Activated CD4-positive, alpha-beta T cell treated with anti-CD3 and anti-CD28 coated beads, Interleukin-2, amount 10 ng/mL, durations not matched to agents 7 days and 5 days (primary cell): ENCODE measurements at places on chromosomes 12 and 14.

- no peak for DNase-seq
Measured at GRCh38 chr12:124930586-124930985, 16.1 kb upstream of the UBC start.

DNA sequence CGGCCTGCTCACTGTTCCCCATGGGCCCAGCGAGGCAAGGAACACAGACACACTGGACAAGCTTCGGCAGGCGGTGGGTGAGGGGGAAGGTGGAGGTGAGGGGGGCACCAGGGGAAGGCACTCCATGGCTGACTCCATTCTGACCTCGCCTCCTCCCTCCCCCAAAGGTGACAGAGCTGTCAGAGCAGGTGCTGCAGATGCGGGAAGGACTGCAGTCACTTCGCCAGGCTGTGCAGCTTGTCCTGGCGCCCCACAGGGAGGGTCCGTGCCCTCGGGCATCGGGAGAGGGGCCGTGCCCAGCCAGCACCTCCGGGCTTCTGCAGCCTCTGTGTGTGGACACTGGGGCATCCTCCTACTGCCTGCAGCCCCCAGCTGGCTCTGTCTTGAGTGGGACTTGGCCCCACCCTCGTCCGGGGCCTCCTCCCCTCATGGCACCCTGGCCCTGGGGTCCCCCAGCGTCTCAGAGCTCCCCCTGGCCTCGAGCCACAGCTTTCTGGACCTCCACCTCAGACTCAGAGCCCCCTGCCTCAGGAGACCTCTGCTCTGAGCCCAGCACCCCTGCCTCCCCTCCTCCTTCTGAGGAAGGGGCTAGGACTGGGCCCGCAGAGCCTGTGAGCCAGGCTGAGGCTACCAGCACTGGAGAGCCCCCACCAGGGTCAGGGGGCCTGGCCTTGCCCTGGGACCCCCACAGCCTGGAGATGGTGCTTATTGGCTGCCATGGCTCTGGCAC is 10.6 kb downstream of the MCRS1 start:
- no peak for DNase-seq

GRCh38 chr12:69430942-69431590 is 39.1 kb upstream of the FRS2 start:
- no peak for DNase-seq

GRCh38 chr14:89486961-89487360 is 69.9 kb upstream of the FOXN3 start:
- no peak for DNase-seq

GRCh38 chr14:90060965-90061684 is 669 bp upstream of the KCNK13 start:
- no peak for DNase-seq

- DNase-seq, result no peak
Measured at GRCh38 chr14:86902176-86902950, 1090.6 kb downstream of the GALC start.

DNA sequence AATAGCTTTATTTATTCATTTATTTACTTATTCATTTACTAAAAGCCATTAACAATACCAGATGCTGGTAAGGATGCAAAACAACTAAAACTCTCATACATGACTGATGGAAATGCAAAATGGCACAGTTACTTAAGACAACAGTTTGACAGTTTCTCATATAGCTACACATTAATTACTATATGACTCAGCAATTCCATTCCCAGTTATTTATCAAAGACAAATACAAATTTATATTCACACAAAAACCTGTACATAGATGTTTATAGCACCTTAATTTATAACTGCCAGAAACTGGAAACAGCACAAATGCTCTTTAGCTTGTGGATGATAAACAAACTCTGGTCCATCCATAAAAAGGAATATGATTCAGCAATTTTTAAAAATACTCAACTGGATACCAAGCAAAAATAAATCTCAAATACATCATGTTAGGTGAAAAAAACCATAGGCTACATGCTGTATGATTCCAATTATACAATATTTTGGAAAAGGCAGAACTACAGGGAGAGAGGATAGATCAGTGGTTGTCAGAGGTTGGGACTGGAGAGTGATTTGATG is 37.9 kb upstream of the ST8SIA1 start:
- no peak for DNase-seq

DNA sequence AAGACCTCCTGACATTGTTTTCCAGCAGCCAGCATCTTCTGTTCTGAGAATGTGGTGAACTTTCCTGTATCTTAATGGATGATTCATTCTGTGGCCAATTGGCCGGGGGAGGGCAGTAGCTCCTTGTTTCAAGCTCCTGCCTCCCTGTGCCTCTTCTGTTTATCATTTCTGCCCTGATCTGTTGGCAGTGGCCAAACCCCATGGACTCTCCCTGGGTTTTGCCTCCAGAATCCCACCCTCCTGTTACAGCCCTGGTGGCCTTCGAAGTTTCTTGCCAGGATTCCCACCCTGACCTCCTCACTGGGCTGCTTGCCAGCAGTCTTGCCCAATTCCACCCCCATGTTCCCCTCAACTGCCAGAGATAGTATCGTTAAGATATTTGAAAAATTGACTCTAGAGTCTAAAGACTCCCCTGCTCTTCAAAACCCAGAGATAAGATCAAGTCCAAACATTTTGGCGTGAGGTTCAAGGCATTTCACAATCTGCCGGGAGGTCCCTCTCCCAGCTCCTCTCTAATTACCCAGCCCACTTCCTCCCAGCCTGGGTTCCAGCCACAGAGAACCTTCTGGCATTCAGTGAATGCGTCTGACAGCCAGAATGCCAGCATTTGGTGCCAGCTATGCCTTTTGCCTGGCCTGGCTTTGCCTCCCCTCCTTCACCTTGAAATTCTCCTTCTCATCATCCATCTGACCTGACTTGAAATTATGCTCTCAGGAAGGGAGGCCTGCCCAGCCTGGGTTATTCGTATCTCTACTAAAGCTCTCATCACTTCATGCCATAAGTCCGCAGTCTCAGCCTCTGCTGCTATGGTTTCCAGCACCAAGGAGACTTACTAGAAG is 37.7 kb upstream of the TXNRD1 start:
- no peak for DNase-seq

DNA sequence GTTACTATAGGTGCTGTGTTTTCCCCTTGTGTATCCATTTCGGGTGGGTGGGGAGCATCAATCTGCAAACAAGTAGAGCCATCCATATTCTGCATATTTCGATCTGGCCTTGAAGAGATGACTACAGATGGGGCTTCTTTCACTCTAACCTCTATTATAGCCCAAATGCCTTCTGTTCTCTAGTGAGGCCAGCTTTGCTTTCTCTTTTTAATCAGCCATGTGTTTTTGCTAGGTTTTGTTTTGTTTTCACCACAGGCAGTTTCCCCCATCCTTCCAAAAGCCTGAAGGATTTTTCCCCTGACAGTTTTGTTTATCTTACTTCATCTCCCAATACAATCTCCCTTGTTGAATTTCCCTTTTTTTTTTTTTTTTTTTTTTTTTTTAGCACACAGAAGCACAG is 224.1 kb downstream of the BTG1 start:
- no peak for DNase-seq

DNA sequence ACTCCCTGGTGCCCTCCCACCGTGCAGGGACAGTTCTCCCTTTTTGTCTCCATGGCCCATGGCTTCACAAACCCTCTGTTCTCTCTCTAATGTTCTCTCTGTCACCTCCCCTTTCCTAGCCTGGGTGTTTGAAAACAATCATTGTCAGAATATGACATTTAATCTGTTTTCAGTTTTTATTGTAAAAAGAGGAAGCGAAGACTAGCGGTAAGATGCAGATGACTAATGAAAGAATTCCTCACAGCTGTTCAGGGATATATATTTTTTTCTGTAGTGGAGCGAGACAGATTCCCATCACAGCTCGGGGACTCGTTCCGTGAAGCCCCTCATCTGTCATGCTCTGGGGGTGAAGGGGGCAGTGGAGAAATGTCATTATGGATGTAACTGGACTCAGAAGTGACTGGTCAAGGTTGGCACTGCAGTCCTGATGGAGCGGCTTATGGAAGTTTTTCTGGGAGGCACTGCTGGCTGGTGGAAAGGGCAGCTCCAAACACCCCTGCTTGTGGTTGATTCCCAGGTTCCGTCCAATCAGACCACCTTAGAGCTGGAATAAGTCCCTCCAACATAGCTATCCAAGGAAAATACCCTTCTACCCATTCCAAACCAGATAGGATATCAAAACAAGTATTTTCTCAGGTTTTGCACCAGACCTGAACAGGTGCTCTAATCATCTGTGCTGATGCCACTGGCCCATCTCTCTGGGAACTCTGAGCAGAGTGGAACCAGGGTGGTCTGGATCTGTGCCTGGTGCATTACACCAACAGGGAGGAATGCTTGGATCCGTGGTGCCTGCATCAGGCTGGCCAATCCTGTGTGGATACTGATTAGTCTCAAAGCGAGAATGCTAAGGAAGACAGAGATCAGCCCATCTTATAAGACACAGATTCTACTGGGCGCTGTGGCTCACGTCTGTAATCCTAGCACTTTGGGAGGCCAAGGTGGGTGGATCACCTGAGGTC is 84.7 kb downstream of the GPATCH2L start:
- DNase-seq, result no peak

DNA sequence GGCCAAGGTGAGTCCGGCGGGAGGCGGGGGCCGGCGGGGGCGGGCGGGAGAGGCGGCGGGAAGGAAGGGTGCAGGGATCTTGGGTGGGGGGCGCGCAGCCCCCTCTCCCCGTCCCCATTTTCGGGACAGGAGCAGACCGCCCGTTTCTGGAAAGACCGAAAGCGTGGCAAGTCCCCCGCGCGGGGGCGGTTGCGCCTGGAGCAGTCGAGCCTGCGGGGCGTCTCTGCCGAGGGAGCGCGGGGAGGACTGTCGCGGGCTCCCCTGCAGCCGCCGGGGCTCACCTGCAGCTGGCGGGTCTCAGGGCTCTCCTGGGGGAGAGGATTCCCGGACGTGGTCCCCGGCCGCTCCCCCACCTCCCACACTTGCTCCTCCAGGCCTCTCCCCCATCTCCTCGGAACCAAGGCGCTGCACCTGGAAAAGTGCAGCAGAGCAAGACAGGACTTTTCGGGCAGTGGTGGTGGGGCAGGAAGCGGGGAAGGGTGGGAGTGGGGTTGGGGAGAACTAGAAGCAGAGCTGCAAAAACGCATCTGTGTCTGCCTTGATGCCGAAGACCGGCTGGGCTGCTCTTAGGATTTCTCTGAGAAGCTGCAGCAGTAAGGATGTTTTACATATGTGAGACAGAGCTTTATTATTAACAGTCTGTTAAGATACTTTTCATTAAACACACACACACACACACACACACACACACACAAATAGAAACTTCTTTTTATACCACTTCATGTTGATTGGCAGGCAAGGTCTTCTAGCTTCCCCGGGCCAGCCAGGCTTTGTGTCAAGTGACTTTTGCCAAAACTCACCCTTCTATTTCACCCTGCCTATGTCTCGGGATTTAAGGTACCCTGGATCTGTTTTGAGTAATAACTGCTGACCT is 677 bp downstream of the C12orf75 start:
- peak; percentile 51 for DNase-seq

DNA sequence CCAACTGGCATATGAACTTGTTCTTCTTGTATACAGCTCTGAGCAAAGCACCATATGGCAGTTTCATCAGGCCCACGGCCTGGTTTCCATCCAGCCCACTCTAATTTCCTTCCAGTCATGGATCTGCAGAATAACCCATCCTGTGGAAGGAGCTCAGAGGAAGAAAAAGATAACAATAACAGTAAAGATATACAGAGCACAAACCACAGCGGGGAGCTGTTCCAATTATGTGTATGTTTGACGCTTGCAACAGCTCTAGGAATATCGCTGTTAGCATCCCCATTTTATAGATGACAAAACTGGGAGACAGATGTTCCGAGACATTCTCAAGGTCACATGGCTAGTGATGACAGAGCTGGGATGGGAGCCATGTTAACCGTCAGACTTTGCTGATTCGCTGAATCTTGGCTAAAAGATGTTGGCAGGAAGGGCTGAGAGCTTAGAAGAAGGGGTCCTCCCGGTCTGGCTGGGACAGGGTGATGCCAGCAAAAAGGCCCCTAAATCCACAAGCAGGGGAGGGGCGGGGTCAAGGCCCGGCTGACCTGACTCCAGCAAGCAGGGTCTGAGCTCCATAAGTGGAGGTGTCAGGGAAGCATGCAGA is 34.4 kb upstream of the CIPC start:
- no peak for DNase-seq

DNA sequence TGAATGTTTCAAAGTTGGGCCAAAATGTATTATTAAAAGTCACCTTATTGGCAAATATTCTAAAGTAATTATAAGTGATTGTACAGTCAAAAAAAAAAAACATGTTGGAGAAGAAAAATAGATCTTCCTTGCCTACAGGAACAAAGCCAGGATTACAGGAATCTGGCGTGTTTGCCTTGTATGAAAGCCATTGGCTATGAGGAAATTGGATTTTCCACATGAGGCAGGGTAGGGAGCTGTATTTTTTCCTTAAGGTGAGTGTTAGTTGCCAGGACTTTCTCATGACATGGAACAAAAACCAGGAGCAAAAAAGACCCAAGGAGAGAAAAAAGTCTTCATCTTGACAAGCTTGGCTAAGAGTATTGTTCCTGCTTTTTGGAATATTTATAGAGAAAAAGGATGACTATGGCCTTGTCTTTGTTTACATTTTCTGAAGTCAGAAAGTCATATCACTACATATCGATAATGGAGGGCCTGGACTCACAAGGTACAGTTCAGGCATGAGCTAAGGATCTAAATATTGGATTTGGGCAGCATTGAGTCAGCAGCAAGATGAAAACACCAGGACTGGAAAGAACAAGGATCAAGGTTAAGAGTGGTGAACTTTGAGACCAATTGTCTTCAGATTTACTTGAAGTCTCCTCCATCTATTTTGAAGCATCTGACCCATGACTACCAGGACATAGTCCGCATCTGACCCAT is 68.4 kb upstream of the FLRT2 start:
- no peak for DNase-seq

GRCh38 chr14:95507174-95507573 is 9.3 kb downstream of the SYNE3 start:
- DNase-seq, result no peak

DNA sequence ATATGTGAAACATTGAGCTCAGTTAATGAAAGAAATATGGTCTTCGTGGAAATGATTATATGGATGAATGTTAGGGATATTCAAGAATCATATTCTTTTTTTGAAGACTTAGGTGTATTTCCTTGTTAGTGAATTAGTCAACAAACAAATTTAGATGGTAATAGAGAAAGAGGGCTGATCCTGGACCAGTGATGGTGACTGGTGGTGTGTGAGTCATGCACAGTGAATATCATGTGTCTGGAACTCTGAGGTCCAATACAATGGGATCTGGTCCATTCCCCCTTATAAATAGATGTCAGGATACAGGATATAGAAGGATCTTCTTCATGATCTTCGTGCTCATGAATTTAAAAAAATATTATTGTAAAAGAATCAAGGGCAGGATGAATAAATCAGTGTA is 64.4 kb upstream of the RTL1 start:
- DNase-seq, result no peak

- DNase-seq, result no peak
Measured at GRCh38 chr12:105357162-105357691, 26.7 kb downstream of the C12orf75 start.

DNA sequence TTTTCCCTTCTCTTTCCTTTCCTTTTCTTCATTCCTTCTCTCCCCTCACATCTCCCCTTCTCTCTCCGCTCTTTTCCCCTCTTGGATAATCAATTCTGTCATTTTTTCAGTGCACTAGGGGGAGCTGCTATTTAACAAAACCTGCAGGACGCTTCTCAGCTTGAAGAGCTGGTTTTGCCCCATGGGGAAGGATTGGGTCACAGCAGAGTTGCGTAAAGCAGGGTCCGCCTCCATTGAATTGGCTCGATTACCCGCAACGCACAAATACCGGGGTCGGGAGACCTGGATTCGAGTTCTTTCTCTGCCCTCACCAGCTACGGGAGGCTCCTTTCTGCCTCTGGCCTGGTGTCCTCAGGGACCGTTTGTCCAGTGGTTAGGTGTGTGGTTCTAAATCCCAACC is 42.1 kb upstream of the CHGA start:
- DNase-seq, result no peak

GRCh38 chr14:99277530-99277929 is 5.5 kb upstream of the BCL11B start:
- DNase-seq, result no peak
